ENCODE measurements at places on chromosomes 16 and 17.
A peak's percentile ranks its signal among the peaks of the same experiment; 100 is the strongest.

GRCh38 chr17:79065105-79065670 is 9.4 kb upstream of the ENGASE start:
- DNase-seq, result peak; percentile 31

GRCh38 chr16:20726661-20727060 is 15.0 kb downstream of the THUMPD1 start:
- no peak for DNase-seq

DNA sequence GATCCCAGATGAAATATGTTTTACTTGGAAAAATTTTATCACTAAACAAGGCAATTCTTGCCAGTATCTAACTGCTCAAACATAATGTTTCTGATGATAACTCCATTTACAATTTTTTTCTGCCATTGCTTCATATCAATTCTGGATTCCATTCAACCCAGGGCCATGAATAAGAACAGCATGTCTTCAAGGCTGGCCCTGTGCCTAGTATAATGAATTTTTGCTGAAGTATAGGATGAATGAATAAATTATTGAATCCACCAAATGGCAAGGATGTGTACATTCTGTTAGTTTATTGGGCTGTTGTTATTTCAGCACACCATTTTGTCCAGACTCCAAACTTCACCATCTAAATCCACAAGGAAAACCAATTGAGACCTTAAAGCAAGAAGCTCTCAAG is 414.7 kb downstream of the HS3ST3B1 start:
- DNase-seq, result no peak

- DNase-seq, result no peak
Measured at GRCh38 chr16:12436201-12436657, 367.5 kb downstream of the CPPED1 start.

DNA sequence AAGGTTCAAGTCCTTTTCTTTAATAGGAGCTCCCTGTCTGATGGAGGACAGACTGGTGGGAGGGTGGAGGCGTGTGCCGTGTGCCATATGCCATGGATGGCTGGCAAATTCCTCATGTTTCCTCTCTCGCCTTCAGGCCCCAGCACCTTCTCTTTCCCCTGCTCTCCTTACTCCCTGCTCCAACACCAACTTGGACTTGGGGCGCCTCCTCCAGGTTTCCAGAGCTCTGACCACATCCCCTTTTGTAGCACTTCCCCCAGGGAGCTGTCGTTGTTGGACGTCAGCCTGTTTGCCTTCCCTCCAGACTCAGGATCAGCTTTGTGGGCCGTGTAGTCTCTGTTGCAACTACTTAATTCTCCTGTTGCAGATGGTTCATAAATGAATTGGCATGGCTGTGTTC is 30.7 kb downstream of the TMC7 start:
- DNase-seq, result no peak

DNA sequence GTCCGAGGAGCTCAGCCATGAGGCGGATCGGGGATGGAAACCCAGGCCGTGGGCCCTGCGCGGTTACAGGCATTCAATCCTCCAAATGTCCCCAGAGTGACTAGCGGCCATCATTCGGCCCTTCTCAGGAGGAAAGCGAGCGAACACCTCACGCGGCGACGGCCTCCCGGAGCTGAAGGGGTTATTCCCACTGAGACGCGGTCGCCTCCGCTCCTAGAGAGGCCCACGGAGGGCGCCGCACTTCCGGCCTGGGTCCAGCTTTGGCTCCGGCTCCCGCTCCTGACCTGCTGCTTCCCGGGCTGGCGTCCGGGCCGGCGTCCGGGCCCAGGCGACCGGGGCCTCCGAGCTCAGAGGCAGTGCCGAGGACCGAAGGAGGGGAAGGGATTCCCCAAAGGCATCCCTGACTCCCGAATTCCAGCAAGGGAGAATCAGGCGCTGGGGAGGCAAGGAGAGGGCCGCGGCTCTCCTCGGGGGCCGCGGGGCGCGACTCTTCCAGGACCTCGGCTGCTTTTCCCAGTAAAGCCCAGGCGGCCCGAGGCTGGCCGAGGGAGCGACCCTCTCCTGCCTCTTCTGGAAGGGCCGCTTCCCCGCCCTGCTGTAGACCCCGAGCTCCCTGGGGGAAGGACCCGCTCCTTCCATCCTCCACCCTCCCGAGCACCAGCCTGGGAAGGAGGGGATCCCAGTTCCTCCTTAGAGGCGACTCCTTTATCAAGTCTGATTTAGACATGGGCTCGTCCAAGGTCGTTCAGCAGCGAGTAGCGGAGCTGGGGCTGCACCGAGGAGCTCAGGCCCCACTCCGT is 18.6 kb upstream of the ZNF629 start:
- DNase-seq, result no peak

GRCh38 chr16:24977678-24978075 is 37.5 kb downstream of the ARHGAP17 start:
- DNase-seq, result no peak

- DNase-seq, result no peak
Measured at GRCh38 chr16:57301126-57301817, 16.8 kb upstream of the PLLP start.

DNA sequence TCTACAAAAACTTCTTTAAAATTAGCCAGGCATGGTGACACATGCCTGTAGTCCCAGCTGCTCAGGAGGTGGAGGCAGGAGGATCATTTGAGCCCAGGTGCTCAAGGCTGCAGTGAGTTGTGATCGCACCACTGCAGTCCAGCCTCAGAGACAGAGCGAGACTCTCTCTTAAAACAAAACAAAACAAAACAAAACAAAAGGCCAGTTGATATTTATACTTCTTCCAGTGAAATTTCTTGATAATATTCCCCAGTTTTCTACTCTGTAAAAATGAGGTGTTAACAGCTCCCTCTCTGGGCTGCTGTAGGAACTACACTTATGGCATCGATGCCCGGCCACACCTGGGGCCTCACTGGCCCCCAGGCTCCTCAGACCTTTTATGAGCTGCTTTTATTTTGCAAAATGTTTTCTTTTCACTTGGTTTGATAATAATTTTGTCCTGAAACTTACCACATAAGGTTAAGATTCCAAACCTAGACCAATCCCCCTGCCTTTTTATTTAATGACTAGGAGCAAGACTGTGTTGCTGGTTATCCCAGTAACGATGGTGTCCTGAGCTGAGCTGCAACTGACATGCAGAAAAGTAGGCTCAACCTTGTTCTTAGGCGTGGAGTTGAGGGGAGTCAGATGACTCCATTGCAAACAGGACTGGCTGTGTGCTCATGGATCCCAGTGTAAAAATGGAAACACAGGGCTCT is 17.6 kb downstream of the MAPK8IP3 start:
- no peak for DNase-seq

DNA sequence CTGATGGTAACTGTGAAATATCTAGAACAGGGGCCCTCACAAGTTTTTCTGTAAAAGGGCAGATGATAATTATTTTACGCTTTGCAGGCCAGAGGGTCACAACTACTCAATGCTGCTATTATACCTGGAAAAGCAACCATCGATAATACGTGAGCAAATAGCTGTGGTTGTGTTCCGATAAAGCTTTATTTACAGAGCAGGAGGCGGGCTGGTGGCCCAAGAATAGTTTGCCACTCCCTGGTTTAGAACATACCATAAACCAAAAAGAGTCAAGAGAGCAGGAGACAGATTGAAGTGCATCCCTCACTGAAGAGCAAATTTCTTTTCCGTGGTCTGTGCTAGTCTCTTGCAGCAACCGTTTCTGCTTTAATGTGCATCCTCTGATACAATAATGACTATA is 77.9 kb upstream of the DYNLRB2 start:
- DNase-seq, result no peak

- DNase-seq, result no peak
Measured at GRCh38 chr16:1788708-1789100, 4.8 kb downstream of the IGFALS start.

- DNase-seq, result no peak
Measured at GRCh38 chr17:37069087-37069486, 120.3 kb downstream of the AATF start.

GRCh38 chr17:5122586-5123342 is 6.9 kb downstream of the USP6 start:
- no peak for DNase-seq

DNA sequence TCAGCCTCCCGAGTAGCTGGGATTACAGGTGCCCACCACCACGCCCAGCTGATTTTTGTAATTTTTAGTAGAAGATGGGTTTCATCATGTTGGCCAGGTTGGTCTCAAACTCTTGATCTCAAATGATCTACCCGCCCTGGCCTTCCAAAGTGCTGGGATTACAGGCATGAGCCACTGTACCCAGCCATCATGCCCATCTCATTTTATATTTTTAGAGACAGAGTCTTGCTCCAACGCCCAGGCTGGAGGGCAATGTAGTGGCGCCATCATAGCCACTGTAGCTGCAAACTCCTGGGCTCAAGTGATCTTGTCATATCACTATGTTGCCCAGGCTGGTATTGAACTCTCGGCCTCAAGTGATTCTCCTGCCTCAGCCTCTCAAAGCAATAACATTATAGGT is 43.2 kb upstream of the TRAP1 start:
- no peak for DNase-seq

DNA sequence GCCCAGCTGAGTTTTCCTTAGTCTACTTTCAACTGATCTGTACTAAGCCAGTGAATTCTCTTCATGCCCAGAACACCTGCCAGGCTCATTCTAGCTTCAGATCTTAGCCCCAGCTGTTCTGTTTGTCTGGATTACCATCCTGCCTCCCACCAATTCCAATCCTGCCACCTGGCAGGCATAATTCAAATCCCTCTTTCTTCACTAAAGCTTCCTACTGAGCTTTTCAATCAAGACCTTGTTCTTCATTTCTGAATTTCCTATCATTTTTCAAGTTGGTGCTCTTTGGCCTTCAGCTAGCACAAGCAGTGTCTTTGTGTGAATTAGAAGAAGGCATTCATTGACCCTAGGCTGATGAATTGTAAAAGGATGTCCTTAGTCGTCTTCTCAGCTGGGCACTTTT is 357.6 kb downstream of the UTP18 start:
- no peak for DNase-seq

DNA sequence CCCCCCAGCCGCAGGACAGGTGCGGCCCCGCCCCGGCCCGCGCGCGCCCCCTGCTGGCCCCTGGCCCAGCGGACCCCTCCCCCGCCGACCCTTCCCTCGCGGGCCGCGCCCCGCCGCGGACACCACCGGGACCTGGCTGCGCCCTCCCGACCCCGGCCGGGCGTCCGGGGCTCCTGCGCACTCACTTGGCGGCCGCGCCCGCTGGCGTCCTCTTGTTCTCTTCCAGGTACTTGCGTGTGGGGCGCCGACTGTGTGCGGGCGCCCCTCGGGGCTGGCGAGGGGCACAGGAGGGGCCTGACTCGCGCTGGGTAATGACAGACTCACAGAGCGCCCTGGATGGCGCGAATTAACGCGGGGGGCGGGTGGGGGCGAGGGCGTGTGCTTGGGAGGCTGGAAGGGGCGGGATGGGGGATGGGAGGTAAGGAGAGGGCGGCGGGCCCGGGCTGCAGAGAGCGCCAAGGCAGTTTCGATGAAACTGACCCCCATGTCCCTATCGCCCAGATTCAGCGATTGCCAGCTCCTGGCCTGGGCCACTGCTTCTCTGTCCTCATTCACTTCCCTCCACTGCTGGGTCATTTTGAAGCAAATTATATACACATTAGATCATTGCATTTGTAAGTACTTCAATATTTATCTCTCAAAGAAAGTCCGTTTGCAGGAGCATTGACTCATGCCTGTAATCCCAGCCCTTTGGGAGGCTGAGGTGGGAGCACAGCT is 445 bp upstream of the DBNDD1 start:
- peak; percentile 15 for DNase-seq

DNA sequence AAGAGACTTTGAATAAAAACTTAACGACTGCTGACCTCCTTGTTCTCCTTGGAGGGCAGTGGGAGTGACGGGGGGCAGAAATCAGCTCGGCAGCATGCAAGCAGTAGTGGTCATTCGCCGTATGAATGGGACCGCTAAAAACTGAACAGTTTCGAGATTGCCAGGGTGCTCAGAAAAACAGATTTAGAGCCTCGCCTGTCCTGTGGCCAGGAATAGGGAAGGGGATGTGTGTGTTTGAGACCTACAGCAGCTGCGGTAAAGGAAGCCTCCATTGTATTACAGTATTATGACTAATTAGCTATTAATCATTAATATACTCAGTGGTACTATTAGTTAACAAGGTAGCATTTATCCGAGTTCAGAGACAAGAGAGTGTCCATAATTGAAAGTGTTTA is 670 bp upstream of the ZNF652 start:
- DNase-seq, result no peak

GRCh38 chr17:68699936-68700335 is 98.8 kb upstream of the FAM20A start:
- DNase-seq, result no peak

DNA sequence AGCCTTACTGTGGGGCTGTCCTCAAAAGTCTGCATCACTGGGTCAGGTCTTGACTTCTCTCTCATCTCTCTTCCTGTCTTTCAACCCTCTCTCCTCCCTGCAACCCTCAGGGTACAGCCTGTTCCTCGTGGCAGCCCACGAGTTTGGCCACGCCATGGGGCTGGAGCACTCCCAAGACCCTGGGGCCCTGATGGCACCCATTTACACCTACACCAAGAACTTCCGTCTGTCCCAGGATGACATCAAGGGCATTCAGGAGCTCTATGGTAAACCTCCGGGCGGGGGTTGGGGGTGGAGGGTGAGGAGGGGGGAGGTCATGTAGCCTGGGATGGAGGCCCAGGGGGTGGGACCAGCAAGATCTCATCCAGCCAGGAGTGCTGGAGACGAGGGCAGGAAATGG is 12.7 kb downstream of the MMP2 start:
- no peak for DNase-seq

DNA sequence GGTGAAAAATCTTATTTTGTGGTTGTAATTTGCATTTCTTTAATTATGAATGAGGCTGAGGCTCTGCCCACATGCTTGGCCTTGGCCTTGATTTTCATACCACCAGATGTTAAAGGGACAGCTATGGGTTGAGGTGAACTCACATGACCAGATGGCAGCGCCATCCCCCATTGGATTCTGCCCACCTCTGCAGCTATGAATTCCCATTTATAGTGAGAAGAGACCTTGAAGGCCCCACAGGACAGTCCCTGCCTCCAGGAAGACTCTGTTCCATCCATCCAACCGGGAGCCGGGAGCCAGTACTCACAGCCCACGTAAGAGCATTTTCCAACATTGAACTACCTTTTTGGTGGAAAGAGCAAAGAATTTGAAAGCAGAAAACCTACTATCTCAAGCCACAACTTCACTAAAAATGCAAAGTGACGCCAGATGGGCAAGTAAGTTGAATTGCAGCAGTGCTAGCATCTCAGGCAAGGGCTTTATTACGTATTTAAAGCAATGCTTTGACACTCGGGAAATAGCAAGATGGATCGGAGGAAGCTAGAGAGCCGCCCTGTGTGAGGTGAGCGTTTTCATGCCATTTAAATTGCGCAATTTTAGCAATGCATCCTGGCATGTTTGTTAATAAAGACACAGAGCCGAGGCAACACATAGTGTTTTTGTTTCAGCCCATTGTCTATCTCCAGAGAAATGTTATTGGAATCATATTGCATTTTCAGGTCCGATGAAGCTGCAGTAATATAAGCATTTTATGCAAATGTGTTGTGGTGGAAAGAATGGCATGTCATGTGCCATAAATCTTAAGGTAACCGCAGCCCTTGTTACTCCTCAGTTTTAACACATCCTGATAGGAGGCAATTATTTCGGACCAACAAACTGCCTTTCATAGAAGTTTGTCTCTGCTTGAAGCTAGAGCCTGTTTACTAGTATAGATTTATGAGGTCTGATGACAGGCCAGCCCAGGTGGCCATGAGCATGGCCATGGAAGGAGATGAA is 273.4 kb upstream of the TNRC6C start:
- DNase-seq, result no peak

Data from stimulated activated CD8-positive, alpha-beta memory T cell treated with anti-CD3 and anti-CD28 coated beads, Interleukin-2, amount 100 ng/mL, for 48 hours (primary cell).